Pancreas (tissue), 10 donors: ENCODE measurements at places on chromosomes 4 and X. TPM values are rescaled to one million over a fixed set of nuclear protein-coding genes. Genes with fewer than 3 reads are reported as not detected.

Gene CABS1
- polyA plus RNA-seq, result not detected

Gene MID1IP1
- polyA plus RNA-seq, result 34.6 TPM

Gene MAGEA11
- polyA plus RNA-seq, result not detected

Gene RAI2
- 14.7 TPM for polyA plus RNA-seq

Gene ZFP92
- polyA plus RNA-seq, result 0.45 TPM

Gene SPANXC
- not detected for polyA plus RNA-seq

Gene SCFD2
- polyA plus RNA-seq, result 4.6 TPM

Gene KLB
- polyA plus RNA-seq, result 1.1 TPM

Gene DGKK
- not detected for polyA plus RNA-seq

Gene FAM149A
- polyA plus RNA-seq, result 31.4 TPM

Gene CT45A7
- polyA plus RNA-seq, result not detected

Gene OCIAD1
- 54.9 TPM for polyA plus RNA-seq

Gene BMPR1B
- 1.5 TPM for polyA plus RNA-seq

Gene PRIMPOL
- 22.8 TPM for polyA plus RNA-seq

Gene PIN4
- 13.4 TPM for polyA plus RNA-seq

Gene ELF4
- polyA plus RNA-seq, result 2.0 TPM

Gene SH2D1A
- 0.08 TPM for polyA plus RNA-seq

Gene CLDN22
- 0.02 TPM for polyA plus RNA-seq

Gene FOXP3
- polyA plus RNA-seq, result not detected
